Posterior cingulate gyrus (tissue), 11 donors: ENCODE measurements at places on chromosomes 4 and X.

DNA sequence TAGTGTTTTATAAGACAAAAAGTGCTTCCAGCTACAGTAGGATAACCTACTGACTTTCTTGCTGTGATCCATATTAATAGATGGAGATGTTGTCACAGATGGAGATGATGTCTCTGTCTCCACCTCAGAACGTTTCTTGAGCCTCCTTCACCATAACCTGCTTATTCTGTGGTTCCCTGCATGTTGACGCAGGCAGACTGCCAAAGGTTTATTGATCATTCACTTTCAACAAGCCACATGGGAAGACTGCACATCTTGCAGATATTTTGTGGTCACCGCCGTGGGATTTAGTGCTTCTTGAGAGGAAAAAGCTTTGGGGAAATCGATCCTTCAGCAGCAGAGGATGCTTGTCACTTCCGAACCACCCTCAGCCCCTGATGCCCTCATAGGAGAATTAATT, 943.0 kb upstream of the PRKX start:
- peak; percentile 35 for DNase-seq

GRCh38 chrX:14673236-14673635, 143.9 kb downstream of the GLRA2 start:
- no peak for DNase-seq

DNA sequence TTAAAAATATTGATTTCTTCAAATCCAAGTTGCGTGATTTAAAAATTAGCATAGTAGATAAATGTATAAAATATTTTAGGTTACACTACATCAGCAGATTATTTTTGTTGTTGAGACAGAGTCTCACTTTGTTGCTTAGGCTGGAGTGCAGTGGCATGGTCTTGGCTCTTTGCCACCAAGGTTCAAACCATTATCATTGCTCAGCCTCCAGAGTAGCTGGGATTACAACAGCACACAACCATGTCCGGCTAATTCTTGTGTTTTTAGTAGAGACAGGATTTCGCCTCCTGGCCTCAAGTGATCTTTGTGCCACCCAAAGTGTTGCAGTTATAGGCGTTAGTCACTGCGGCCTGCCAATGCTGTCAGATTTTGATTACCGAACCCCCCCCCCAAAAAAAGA, 1390.5 kb upstream of the TENM3 start:
- DNase-seq, result no peak

DNA sequence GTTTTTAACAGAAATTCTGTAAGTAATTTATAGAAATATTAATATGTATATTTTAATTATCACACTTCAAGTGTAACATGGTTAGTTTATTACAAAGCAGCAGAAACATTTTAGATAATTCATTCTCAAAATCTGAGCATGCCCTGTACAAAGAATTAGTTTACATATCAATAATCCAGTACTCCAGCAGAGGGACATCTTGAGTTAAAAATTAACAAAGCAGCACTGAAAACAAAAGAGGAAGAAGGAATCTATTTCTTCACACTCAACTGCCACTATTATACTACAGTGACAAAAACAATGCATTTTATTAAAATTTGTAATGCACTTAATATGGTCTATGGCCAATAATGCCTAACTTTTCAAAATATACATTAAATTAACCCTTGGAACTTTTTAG, 179.1 kb upstream of the KLHL4 start:
- no peak for DNase-seq

DNA sequence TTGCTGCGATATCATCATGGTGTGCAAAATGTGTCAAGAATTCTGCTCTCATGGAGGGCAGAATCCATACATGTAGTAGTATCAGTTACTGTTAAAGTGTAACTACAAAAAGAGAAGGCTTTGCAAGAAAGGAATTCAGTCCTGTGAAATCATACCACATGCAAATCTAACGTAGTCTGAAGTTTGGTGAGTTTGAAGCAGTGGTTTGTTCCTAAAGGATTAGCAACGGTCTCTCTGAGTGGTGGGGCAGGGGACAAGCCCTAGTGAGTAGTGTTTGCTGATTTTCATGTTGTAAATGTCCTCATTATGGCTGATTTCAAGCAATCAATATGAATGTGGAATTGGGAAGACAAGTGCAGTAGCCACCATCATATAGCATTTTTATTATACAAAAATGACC, 47.1 kb upstream of the CLNK start:
- DNase-seq, result no peak

- DNase-seq, result no peak
Measured at GRCh38 chr4:7158081-7158750, 34.1 kb upstream of the SORCS2 start.

- no peak for DNase-seq
Measured at GRCh38 chrX:40209951-40210617, 112.3 kb upstream of the BCOR start.

GRCh38 chr4:3766036-3766784, at the start of gene ADRA2C:
TSS of gene ADRA2C (plus strand) at chr4:3766385. CDS start at chr4:3766607, 222 bp downstream.
- no peak for DNase-seq

DNA sequence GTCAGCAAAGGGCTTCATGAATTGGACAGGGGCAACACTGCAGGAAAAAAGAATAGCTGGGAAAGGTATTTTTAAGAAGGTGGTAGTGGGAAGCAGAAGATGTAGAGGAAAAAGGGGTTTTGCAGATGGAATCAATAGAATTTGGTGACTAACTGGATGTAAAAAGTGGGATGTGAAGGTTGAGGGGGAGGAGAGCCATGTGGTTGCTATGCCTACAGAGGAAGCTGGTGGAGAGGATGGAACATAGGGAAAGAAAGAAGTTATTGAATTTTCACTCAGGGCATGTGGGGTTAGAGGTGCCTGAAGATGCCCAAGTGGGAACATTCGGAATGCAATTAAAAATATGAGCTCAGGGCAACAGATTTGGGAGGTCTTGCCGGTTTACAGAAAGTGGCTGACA, 33.0 kb downstream of the REELD1 start:
- DNase-seq, result no peak

DNA sequence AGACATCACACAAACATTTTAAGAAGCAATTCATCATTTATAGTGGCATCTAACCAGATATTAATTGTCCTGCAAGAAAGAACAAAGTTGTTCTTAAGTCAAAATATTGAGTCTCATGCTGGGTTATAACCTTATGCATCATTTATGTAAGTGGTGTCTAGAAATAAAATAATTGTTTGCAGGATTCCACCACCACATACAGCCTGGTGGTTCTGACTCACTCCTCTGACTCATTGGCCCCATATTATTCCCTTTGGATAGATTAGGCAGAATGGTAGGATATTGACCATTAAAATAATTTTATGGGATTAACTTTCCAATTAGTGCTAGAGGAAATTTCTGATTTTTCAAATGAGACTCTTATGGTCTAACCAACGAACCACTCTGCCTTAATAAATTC, 384.5 kb downstream of the GRXCR1 start:
- no peak for DNase-seq

- DNase-seq, result no peak
Measured at GRCh38 chr4:188976644-188977115, 837.4 kb downstream of the TRIML1 start.

- DNase-seq, result no peak
Measured at GRCh38 chrX:130771648-130772047, 131.4 kb downstream of the ENOX2 start.

- DNase-seq, result no peak
Measured at GRCh38 chr4:22021106-22021505, 72.5 kb upstream of the KCNIP4 start.

GRCh38 chr4:104490770-104491480, 3.8 kb downstream of the CXXC4 start:
- peak; percentile 63 for DNase-seq

- peak; percentile 16 for DNase-seq
Measured at GRCh38 chr4:74933562-74934015, 673 bp downstream of the PARM1 start.

GRCh38 chrX:357035-357692, 29.5 kb downstream of the PPP2R3B start:
- peak; percentile 39 for DNase-seq

- no peak for DNase-seq
Measured at GRCh38 chr4:145988628-145989027, 50.0 kb upstream of the ZNF827 start.

GRCh38 chrX:13386636-13387035, 66.8 kb upstream of the ATXN3L start:
- DNase-seq, result no peak

DNA sequence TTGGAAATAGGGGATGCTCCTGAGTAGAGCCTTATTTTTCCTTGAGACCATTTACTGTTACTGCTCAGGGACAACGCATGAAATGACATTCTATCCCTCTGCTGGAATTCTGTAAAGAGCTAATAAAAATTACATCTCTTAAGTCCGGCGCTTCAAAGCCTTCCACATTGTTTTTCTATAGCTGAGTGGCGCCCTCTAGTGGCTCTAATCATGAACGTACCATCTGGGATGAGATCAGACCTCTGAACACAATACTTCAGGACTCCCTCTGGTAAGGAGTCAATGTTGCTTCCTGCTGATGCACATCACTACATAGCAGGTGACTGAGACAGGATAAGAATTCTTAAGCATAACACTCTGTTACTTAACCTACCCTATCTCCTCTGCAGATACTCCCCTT, 6.0 kb downstream of the HMGN5 start:
- DNase-seq, result peak; percentile 22

GRCh38 chr4:69830560-69831269, 29.2 kb downstream of the SULT1E1 start:
- DNase-seq, result no peak

- DNase-seq, result no peak
Measured at GRCh38 chr4:105755375-105755774, 46.8 kb downstream of the GSTCD start.

- peak; percentile 69 for DNase-seq
Measured at GRCh38 chr4:139530833-139531427, 25.1 kb downstream of the SETD7 start.

DNA sequence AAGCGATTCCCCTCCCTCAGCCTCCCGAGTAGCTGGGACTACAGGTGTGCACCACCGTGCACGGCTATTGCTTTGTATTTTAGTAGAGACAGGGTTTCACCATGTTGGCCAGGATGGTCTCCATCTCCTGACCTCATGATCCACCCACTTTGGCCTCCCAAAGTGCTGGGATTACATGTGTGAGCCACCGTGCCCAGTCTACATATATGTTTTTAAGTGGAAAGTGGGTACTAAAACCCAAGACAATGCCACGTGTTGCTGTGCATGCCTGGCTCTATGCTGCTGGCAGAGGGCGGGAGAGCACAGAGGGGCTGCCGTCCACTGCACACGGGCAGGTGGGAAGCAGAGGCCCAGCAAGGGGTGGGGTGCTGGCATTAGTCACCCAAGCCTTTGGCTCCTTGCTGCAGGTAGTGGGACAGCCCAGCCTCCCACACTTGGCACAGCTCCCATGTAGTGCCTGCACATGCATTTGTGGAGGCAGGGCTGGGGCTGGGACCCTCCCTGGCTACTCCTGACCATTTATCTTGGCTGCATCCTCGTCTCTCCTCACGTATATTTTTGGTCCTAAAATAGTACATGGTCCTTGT, 3.5 kb downstream of the EMD start:
- DNase-seq, result no peak

- no peak for DNase-seq
Measured at GRCh38 chr4:152185786-152186550, 349.9 kb downstream of the FBXW7 start.

DNA sequence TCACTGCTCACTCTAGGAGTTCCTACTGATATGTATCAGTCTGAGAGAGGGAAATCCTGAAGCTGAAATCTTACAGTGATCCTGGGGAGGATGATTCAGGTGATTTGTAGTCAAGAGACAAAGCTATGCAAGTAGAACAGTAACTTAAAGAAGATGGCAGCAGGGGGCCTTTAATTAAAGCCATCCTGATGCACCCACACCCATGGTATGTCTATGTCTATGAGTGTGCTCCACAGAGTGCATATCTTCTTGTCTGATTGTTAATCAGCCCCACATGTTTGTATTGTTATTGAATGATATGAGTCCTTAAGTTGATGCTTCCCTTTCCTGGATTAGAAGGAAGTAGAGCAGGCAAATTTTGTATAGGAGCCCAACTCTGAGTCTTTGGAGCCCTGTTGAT, 78.8 kb downstream of the NHS start:
- DNase-seq, result no peak

DNA sequence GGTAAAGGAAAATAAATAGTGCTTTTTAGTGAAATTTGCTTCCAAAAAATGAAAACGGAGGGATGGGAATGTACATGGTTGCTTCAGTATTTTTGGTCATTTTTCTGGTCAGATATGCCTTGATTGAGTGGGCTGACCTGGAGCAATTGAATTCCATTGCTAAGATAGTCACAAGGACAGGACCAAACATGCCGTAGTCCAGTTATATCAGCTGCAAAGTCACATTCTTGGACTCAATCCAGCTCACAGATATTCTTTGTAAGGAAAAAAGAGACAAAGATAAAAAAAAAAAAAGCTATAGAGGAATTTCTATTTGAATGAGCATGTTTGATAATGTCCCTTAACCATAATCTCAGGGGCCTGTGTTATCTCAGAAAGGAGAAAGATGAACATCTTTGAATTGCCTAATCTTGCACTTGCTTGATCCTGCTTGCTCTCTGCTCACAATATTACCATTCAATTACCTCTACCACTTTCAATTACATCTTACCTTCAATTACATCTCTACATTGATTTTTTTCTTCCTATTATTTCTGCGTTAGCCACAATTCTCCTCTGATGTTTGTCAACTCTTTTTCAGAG, 75.4 kb upstream of the PACRGL start:
- no peak for DNase-seq

GRCh38 chr4:128770807-128771206, 38.7 kb upstream of the JADE1 start:
- no peak for DNase-seq

DNA sequence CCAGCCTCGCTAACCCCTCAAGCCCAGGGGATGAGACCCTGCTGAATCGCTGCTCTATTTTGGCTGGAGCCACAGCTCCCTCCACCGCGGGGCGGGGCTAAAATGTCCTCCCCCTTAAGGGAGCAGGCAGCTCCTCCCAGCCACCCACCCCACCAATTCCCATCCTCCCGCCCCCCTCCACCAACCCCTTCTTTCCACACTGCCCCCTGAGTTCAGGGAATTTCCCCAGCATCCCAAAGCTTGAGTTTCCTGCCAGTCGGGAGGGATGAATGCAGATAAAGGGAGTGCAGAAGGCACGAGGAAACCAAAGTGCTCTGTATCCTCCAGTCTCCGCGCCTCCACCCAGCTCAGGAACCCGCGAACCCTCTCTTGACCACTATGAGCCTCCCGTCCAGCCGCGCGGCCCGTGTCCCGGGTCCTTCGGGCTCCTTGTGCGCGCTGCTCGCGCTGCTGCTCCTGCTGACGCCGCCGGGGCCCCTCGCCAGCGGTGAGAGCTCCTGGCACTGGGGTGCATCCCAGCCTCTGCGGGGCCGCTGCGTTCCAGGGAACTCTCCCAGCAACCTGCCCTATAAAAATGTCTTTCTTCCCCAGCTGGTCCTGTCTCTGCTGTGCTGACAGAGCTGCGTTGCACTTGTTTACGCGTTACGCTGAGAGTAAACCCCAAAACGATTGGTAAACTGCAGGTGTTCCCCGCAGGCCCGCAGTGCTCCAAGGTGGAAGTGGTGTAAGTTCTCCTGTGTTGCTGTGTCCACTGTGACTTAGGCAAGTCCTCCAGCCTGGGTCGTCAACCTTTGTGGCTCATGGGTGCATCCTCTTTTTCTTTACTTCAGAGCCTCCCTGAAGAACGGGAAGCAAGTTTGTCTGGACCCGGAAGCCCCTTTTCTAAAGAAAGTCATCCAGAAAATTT, at the start of gene CXCL6:
TSS of gene CXCL6 (plus strand) at position 306 of the 907 bp plus-strand sequence. CDS start at position 379, 73 bp downstream.
- DNase-seq, result no peak
